ENCODE measurements at places on chromosomes 6 and 20. TPM values are rescaled to one million over a fixed set of nuclear protein-coding genes. Genes with fewer than 3 reads are reported as not detected.

UNC5CL gene
- 1.3 TPM for total RNA-seq

CD109 gene
- 2.0 TPM for total RNA-seq

SIRPD gene
- total RNA-seq, result not detected

TMEM217 gene
- 0.76 TPM for total RNA-seq

SNX3 gene
- total RNA-seq, result 182 TPM

SLC44A4 gene
- total RNA-seq, result not detected

CD93 gene
- 1.5 TPM for total RNA-seq

GNAS-AS1 gene
- total RNA-seq, result 0.33 TPM

BIRC7 gene
- total RNA-seq, result not detected

GLP1R gene
- 0.21 TPM for total RNA-seq

BRD2 gene
- 131 TPM for total RNA-seq

ZC2HC1B gene
- total RNA-seq, result not detected

B3GAT2 gene
- total RNA-seq, result 20.7 TPM

CTCFL gene
- not detected for total RNA-seq

RSPH9 gene
- 1.1 TPM for total RNA-seq

CYP21A2 gene
- 0.89 TPM for total RNA-seq

SOX4 gene
- total RNA-seq, result 3.2 TPM

COL12A1 gene
- total RNA-seq, result 9.0 TPM

CST5 gene
- not detected for total RNA-seq

MYCT1 gene
- total RNA-seq, result 3.7 TPM

MTFR2 gene
- not detected for total RNA-seq

ATP6V1G2 gene
- 206 TPM for total RNA-seq

MAP7 gene
- total RNA-seq, result 73.7 TPM

SIRT5 gene
- 22.2 TPM for total RNA-seq

ANGPT4 gene
- total RNA-seq, result 0.20 TPM
